ENCODE measurements at places on chromosomes 6 and 20.

DNA sequence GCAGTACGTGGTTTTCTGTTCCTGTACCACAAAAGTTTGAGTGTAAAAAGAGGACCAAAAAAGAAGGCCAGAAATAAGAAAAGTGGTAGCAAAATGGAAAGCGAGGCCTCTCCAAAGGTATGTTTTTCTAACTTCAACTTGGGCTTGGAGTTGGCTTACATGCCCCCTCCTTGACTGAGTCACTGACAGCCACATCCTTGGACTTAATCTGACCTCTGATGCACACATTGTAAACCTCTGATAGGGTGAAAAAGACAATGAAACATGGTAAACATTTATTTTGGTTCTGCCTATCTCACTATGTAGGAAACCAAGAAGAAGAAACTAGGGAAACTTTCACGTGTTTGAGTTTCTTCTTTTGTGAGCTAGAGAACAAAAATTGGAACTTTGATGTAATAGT, 503.2 kb upstream of the ID4 start:
- DNase-seq, result no peak

GRCh38 chr6:147207837-147208754, 3.9 kb downstream of the STXBP5 start:
- DNase-seq, result peak; percentile 18

DNA sequence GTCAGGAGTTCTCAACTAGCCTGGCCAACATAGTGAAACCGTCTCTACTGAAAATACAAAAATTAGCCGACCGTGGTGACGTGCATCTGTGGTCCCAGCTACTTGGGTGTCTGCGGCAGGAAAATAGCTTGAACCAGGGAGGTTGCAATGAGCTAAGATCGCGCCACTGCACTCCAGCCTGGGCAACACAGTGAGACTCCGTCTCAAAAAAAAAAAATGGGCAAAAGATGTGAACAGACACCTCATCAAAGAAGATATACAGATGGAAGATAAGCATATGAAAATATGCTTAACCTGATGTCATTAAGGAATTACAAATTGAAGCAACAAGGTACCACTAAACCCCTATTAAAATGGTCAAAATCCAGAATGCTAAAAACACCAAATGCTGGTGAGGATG, 9.2 kb upstream of the HSPA12B start:
- DNase-seq, result no peak

- no peak for DNase-seq
These were observed 182.7 kb upstream of the OLIG3 start for GRCh38 chr6:137676888-137677287.

GRCh38 chr20:40802886-40803285, 113.8 kb upstream of the MAFB start:
- no peak for DNase-seq

- peak; percentile 52 for DNase-seq
These were observed 4.4 kb upstream of the VIP start for GRCh38 chr6:152746172-152746553.

GRCh38 chr20:58330249-58330648, 20.7 kb downstream of the RAB22A start:
- DNase-seq, result no peak

DNA sequence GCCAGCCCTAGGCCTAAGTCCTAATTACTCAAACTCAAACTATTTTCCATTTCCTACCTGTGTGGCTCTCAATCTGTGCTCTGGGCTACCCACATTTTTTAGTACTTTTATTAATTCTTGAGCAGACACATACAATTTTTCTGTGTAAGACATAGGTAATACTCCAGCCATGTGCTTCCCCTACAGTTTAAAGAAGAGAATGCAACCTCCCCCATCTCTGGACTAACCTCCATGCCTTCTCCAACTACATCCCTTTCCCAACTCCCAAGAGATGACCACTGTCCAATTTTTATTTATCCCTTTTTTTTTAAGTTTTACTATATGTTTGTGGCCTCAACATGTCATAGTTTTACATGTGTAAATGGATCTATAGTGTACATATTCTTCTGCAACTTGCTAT, 5.8 kb downstream of the HMGN4 start:
- peak; percentile 29 for DNase-seq

DNA sequence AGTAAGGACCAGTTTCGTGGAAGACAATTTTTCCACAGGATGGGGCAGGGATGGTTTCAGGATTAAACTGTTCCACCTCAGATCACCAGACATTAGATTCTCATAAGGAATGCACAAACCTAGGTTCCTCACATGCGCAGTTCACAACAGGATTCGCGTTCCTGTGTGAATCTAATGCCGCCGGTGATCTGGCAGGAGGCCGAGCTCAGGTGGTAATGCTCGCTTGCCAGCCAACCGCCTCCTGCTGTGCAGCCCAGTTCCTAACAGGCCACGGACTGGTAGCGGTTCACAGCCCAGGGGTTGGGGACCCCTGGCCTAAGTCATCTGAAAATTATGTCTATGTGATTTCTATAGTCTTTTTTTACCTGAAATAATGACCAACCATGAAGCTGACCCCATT, 217.5 kb downstream of the TMEM200A start:
- DNase-seq, result no peak

- peak; percentile 30 for DNase-seq
These were observed 154.3 kb downstream of the VEGFA start for GRCh38 chr6:43924222-43924702.

DNA sequence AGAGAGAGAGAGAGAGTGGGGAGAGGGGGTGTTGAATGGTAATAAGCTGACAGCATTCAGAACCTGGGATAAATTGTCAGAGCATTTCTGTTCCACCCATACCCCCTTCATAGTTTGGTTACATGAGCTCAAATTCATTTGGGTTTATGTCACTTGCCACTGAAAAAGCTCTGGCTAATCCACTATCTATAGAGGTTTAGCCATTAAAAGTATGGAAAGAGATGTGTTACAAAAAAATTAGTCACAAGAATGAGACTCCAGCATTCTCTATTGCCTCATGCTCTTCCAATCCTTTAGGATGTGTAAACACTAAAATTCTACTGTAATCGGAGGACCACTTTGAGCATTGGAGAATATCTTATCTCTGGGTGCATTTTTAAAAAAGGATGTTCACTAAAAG, 297.6 kb upstream of the TCF21 start:
- DNase-seq, result peak; percentile 23

DNA sequence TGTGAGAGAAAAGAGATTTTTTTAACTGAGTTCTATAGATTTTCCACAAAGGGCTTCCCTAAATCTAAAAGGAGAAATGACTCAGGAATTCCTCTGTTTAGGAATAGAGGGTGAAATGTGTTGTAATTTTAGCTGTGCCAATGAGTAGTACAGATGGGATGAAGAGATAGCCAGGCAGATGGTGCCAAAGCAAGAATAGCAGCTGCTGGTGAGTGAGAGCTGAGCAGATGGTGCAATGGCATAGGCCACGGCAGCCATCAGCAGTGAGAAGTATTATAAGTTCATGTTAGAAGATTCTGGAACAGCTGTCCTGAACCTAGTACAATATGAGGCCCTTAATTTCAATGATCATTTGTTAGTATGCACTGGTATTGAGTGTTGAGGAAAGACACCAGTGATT, 40.2 kb upstream of the CRISP1 start:
- no peak for DNase-seq

- DNase-seq, result no peak
These were observed 201.6 kb upstream of the JARID2 start for GRCh38 chr6:15044146-15044882.

- DNase-seq, result no peak
These were observed 51.7 kb downstream of the SLC22A23 start for GRCh38 chr6:3405182-3405518.

GRCh38 chr6:51112731-51113130, 294.1 kb downstream of the TFAP2B start:
- DNase-seq, result no peak

DNA sequence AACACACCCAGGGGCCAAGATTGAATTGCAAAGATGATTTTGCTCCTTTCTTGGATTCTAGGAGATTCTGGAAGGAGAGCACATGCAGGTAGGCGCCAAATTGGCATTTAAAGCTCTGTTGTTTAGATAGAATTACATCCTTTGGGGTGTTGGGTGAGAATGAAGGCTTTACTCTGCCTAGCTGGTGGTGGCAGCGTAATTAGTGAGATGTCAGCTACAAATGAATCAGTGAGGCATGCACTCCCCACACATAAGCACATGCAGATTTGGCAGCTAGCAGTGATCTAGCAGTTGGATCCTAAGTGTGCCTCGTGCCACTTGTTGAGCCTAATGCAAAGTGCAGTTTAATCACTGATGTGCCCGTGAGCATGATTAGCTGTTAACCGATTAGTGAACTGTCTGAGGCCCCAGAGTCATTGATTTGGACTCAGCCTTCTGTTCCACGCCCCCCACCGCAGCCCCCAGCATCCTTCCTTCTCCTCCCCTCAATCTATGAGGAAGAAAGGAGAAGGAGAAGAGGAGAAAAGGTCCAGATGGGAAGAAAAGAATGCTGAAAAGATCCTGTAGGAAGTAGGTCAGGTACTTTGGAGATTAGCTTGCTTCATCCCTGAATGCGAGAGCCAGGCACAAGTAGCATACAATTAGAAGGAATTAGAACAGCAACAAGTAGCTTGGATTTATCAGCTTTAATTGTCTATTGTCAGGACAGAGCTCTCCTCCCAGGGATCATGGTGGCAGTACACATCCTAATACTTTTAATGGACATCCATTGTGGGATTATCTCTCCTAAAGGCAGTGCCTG, 6.0 kb upstream of the PRDM1 start:
- no peak for DNase-seq

DNA sequence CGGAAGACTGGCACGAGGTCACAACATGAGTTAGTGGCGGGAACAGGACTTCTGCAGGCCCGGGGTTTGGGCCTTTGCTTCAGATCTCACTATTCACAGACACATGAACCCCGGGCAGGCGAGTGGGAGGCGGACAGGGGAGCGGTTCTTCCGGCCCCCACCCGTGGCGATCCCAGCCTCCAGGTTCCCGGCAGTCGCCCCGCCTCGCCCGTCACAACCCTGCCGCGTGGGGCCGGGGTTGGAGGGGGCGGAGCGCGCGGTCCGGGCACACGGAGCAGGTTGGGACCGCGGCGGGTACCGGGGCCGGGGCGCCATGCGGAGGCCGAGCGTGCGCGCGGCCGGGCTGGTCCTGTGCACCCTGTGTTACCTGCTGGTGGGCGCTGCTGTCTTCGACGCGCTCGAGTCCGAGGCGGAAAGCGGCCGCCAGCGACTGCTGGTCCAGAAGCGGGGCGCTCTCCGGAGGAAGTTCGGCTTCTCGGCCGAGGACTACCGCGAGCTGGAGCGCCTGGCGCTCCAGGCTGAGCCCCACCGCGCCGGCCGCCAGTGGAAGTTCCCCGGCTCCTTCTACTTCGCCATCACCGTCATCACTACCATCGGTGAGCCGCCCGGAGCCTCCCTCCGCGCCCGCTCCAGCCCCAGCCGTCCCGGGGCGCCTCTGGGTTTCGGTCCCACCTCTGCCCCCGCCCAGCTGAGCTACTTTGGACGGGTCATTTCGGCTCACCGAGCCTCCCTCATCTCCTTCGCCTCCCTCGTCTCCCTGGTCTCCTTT, at the start of gene KCNK15:
Gene KCNK15 (plus strand): TSS at position 268 of the 769 bp plus-strand sequence. CDS start 46 bp downstream, at position 314.
- peak; percentile 45 for DNase-seq

DNA sequence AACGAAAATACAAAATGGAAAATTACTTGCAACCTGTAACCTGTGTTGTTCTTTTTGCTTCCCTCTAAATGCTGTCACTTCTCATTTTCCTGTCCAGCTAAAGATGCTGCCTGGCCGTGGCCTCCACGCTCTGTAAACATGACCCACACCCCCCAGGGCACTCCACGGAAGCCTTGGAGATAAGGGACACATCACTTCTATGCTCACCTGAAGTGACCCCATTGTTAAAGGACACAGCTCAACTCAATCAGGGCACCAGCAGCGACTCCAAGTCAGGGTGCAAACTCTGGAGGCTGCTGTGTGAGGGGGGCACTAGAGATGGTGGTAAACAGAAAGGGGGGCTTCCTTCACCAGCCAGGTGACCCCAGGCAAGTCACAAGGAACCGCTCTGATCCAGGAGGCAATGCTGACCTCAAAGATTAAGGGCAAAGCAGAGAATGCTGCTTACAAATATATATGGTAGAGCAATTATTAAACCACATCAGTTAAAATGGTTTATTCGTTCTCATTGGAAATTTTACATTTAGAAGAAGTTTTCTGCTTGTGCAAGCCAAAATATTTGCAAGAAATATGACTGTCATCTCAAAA, 13.2 kb downstream of the DIDO1 start:
- no peak for DNase-seq

- no peak for DNase-seq
These were observed 51.8 kb downstream of the RRBP1 start for GRCh38 chr20:17630151-17630805.

GRCh38 chr6:81475646-81476045, 276.8 kb downstream of the TENT5A start:
- DNase-seq, result peak; percentile 12

GRCh38 chr6:63355632-63356031, 35.8 kb upstream of the LGSN start:
- no peak for DNase-seq

GRCh38 chr6:39167866-39168625, 53.1 kb upstream of the SAYSD1 start:
- no peak for DNase-seq

DNA sequence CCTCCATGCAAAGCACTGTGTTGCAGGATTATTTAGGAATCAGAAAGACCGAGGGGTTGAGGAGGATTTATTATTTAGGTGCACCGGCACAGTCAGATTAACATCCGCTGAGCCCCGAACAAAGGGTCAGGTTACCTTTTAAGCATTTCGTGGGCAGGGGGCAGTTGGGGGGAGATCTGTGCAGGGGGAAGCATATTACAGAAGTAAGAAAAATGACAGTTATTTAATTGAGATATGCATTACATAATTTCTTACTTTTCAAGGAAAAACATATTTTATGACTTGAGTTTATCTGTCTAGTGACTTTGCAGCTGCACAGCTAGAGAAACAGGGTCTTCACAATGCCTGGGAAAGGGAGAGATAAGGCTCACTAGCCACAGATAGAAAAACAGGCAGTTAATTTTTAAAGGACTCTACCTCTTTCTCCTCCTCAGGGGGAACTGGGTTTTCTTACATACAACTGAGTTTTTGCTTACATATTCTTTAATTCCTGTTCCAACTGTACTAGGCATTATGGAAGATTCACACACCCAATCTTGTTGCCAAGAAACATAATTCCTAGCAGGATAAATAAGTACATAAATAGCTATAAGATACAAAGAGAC, 1.7 kb upstream of the HINT3 start:
- no peak for DNase-seq

DNA sequence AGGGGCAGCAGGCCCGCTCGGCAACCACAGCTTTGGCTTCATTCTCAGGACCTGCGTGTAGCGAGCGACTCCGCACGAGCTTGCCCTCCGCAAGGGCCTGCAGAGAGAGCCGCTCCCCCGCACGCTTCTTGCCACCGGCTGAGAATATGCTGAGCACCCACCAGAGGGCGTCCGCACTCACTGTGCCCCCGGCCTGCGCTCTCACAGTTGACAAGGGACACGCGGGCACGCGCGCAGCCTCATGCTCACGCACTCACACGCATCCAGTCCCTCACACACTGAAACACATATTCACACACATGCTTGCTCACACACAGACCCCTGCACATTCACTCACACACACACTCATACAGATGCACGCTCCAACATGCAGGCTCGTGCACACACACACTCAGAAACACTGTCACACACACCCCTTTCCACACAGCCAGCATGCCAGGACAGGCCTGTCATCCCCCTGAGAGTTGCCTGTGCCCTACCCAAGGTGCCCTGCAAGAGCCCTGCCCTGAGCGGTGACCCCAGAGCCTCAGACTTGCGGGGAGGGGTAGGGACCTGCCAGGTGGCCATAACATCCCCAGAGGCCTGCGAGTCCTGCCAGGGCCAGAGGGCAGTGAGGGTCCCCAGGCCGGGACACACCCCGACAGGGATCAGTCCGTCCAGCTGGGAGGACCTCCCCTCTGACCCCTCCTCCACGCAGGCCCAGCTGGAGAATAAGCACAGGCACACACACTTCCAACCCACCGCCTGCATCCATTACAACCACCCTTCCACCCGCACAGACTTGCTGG, 174.1 kb downstream of the BMP7 start:
- peak; percentile 56 for DNase-seq
